ENCODE measurements at places on chromosomes 3 and 15.
A peak's percentile ranks its signal among the peaks of the same experiment; 100 is the strongest.

- no peak for DNase-seq
Observed at GRCh38 chr15:71154607-71155200, 39.4 kb downstream of the THSD4 start.

GRCh38 chr3:149277331-149277813 lies 55.7 kb upstream of the CP start:
- DNase-seq = peak; percentile 19

- DNase-seq = no peak
Observed at GRCh38 chr3:100641471-100642032, 32.2 kb downstream of the ADGRG7 start.

- peak; percentile 59 for DNase-seq
Observed at GRCh38 chr15:67083135-67083762, 17.8 kb downstream of the SMAD3 start.

GRCh38 chr3:188064831-188065493 lies 89.0 kb upstream of the LPP start:
- no peak for DNase-seq

DNA sequence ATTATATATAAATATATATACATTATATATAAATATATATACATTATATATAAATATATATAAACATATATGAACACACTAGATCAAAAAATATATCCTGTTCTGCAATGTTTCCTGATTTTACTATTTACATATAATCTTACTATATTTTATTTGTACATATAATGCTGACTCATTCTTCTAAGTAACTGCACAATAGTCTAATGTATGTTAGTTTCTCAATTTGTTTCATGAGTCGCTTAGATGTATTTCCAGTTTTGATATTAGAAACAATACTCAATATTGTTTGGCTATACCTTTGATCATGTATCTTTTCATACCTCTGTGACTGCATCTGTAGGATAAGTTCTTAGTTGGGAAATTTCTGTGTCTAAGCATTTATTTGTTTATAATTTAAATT lies 669.9 kb upstream of the CCDC54 start:
- DNase-seq = no peak

DNA sequence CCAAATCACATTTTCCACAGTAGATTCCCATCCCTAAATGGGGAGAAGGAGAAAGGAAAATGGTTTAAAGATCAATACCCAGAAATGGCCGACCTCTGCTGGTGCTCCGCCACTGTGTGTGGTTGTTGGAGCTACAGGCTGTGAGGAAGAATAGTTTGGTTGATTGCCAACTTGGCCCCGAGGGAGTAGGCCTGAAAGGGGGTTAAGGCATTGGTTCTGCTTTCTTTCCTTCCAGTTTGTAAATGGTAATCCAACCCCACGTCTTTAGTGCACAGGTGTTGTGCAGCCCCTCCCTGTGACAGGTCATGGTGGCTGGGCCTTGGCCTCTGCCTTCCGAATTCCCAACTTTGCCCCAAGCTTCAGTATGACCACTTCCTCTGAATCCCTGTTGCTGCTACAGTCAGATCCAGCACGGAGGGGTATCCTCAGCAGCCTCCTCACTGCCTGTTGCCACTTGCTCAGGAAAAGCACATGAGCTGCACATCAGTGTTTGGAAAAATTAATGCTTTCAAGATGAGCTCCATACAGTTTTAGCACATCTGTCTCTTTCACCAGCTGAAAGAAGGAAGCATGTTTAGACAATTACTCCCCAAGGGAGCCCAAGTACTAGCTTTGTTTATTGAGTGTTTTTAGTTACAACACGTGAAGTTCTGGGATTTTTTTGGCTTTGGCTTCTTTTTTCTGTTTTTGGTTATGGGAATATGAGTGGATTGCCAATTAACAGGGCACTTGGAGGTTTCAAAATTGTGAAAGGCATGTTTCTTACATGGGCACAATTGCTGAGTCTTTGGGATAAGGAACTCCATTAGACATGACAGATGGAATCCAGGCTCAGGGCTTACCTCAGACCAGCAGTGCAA lies 92.3 kb upstream of the ROPN1 start:
- DNase-seq = no peak

DNA sequence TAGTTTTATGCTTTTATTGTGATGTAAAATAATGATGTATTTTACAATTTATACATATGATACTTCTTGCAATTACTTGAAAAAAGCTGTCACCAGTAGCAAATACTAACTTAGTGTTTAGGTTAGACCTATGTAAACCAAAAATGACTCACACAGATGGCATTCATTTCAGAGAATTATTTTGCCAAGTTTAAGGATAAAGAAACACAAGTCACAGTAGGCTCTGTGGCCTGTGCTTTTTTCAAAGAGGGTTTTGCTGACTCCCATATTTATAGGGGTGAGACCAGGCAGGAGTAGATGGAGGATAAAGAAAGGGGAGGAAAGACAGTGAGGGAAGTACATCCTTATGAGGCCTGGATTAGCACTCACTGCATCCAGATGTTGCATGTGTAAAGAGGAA lies 356.6 kb upstream of the NPAP1 start:
- no peak for DNase-seq

DNA sequence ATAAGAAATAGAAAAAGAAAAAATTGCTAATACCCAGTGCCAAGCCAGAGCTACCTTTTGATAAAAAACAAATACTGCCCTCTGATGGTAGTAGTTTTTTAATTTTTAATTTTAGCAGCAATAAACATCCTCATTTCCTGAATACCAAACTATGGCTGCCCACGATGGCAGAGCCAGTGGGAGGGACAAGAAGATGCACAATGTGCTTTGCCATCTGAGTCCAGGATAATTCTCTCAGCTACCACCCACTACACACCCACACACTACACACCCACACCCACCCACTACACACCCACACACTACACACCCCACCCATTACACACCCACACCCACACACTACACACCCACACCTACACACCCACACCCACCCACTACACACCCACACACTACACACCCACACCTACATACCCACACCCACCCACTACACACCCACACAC lies 17.8 kb downstream of the CEP19 start:
- no peak for DNase-seq

DNA sequence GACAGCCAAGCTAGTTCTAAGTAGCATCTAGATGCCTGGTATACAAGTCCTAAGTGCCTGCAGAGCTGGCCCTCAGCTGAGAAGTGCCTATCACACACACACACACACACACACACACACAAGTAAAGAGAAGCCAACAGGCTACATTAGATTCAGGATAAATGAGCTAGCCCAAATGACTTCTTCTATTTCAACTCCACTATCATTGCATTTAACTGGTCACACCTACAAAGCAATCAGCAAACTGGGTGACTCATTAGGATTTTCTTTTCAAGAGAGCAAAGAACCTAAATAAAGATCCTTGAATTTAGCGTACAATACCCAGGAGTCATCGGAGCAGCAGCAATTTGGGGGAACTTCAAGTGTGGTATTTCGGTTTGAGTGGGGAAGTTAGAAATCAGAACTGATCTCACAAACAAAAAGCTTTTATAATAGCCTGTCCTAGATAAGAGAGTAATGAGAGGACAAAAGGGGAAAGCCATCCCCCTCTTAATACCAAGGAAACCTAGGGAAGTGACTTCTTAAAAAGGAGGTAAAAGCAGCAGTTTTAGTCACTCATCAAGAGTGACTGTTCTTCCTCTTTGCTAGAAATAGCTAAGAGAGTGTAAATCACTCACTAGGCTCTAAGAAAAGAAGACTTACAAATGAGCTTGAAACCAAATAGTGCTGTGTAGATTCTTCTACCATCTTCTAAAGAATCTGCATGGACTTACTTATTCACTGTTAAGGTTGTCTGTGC lies 112.7 kb downstream of the TNIK start:
- DNase-seq = no peak

DNA sequence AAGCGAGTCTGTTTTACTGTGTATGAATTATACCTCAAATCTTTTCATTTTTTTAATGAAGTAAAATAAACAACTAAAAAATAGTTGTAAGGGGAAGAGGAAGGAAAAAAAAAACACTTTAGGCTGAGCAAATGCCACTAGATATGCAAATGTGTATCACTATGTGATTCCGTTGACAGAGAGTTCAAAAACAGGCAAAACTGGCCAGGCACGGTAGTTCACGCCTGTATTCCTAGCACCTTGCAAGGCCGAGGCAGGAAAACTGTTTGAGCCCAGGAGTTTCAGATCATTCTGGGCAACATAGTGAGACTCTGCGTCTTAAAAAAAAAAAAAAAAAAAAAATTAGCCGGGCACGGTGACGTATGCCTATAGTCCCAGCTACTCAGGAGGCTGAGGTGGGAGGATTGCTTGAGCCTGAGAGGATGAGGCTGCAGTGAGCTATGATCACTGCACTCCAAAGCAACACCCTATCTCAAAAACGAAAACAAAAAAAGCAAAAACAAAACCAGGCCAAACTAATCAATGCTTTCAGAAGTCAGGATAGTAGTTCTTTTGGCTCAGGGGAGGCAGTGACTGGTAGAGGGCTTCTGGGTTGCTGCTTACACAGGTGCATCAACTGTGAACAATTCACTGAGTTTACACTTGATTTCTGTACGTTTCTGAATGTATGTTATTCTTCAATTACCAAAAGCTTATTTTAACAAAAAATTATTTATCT lies 7.4 kb downstream of the PRC1 start:
- DNase-seq = no peak

GRCh38 chr15:65400760-65401610 lies 21.8 kb downstream of the IGDCC4 start:
- DNase-seq = peak; percentile 39

DNA sequence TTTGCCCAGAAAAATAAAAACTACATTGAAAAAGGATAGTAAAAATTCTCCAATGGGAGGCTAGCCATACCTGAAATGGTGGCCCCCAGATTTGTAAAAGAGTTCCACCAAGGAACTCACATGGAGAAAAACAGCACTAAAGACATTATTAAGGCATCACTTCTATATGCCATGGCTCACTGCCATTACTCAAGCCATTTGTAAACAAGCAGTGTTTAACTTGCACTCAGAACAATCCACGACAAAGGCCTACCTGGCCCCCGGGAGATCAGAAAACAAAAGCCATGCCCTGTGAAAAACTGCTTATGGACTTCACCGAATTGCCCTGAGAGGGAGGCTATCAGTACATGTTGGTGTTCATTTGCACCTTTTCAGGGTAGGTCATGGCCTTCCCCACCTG lies 19.6 kb downstream of the CCR8 start:
- no peak for DNase-seq

- DNase-seq = no peak
Observed at GRCh38 chr3:23108451-23109057, 94.6 kb upstream of the UBE2E2 start.

DNA sequence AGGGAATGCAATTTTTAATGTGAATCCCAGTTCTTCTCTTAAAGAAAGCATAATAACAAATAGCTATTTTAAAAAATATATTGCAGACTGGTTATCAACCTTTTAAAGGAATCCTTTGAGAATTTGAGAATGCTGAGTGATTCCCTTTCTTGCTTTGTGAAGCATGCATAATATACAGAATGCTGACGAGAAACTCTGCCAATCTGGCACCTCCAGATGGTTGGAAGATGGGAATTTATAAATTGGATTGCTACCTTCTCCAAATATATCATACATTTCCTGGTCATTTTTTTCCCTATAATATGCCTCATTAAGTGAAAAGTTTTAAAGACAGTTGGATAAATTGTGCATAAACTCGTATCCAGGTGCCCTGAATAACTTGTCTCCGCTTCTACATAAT lies 333.9 kb upstream of the ARPP21 start:
- DNase-seq = no peak

- DNase-seq = no peak
Observed at GRCh38 chr15:40927495-40927872, 1.7 kb upstream of the DLL4 start.

GRCh38 chr3:52090131-52090932 lies 34.0 kb upstream of the DUSP7 start:
- no peak for DNase-seq

DNA sequence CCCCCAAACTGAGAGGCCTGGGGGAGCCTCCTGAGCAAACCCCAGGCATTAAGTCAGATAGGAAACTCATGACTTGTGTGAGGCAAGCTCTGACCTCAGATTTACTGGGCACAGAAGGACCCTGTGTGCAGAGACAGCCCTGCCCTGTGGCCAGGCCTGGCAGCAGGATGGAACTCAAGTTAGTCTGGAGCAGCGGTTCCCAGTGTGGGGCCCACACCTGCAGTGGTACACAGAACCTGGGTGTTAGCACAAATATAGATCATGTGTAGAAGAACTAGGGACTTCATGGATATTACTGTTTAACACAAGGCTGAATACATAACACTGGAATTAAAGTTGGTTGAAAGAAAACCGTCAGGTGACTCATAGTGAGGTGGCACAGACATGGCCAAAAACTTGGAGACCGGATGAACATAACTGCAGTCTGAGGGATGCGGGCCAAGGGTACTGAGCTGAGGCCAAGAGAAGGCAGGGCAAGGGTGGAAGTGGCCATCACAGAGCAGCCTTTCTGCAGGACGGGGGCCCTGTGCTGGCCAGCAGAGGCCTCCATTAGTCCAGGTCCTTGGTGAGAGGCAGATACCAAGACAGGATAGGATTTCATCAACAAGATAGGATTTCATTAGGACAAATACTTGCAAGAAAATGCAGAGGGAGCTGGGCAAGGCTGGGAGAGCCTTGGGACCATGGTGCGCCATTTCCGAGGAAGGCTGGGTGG lies 40.9 kb downstream of the IRAK2 start:
- no peak for DNase-seq

GRCh38 chr15:36924034-36924433 lies 176.3 kb downstream of the MEIS2 start:
- DNase-seq = no peak

GRCh38 chr3:169085827-169086226 lies 577.7 kb downstream of the MECOM start:
- no peak for DNase-seq

DNA sequence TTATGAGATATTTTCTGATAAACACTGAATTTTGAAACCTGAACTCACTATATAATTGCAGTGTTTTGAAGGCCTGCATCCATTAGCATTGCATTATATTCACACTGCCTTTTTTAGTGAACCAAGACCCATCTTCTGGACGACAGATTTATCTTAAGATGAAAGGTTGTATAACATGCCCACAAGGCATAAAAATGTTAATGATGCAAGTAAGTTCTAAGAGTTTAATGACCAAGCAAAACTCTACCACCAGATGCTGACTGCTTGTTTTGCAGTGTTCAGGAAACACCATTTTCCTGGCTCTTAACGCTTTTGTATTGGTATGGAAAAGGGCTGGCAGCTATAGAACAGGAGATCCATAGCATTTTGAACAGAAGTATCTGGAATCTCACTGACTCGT lies 46.1 kb downstream of the USP50 start:
- no peak for DNase-seq

- DNase-seq = no peak
Observed at GRCh38 chr3:131082871-131083863, 56.5 kb downstream of the NEK11 start.

- DNase-seq = no peak
Observed at GRCh38 chr15:53962646-53963561, 15.3 kb upstream of the UNC13C start.

DNA sequence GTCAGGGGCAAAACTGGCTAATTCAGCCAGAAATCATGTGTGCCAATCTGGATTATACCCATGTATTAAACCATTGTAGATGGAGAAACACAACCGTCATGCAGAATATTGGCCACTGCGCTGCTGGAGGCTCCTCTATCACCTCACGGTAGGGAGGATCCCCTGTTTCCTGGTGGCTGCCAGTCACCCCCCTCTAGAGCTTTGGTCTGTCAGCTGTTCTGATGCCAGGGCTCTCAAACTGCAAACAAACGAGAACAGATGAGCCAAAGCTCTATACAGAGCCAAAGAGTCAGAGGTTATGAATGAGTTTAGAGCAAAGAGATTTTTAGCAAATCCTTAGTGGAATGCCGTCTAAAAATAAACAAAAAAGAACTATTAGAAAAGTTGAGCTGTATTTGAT lies 62.5 kb downstream of the IL20RB start:
- DNase-seq = no peak

- DNase-seq = no peak
Observed at GRCh38 chr15:68734352-68734751, 86.3 kb downstream of the ANP32A start.

Data from CD8-positive, alpha-beta T cell (primary cell).